Stimulated activated CD4-positive, alpha-beta T cell treated with anti-CD3 and anti-CD28 coated beads, TNF-alpha, amount 100 ng/mL, for 24 hours (primary cell): ENCODE measurements at places on chromosomes 16 and 17.

DNA sequence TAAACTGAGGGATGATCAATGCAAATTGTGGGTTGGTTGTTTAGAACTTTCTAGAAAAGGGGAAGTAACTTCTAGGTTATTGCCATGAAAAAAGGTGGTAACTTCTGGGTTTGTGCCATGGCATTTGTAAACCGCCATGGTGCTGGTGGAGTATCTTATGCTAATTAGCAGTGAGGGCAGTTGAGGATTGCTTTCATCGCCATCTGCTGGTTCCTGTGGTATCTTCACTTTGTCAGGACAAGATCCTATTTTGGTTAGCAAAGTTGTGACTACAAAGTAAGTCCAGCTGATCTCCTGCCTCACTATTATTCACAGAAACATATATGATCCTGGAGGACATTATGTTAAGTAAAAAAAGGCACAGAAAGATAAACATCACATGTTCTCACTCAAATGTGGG is 1332.3 kb downstream of the CDH11 start:
- no peak for DNase-seq

DNA sequence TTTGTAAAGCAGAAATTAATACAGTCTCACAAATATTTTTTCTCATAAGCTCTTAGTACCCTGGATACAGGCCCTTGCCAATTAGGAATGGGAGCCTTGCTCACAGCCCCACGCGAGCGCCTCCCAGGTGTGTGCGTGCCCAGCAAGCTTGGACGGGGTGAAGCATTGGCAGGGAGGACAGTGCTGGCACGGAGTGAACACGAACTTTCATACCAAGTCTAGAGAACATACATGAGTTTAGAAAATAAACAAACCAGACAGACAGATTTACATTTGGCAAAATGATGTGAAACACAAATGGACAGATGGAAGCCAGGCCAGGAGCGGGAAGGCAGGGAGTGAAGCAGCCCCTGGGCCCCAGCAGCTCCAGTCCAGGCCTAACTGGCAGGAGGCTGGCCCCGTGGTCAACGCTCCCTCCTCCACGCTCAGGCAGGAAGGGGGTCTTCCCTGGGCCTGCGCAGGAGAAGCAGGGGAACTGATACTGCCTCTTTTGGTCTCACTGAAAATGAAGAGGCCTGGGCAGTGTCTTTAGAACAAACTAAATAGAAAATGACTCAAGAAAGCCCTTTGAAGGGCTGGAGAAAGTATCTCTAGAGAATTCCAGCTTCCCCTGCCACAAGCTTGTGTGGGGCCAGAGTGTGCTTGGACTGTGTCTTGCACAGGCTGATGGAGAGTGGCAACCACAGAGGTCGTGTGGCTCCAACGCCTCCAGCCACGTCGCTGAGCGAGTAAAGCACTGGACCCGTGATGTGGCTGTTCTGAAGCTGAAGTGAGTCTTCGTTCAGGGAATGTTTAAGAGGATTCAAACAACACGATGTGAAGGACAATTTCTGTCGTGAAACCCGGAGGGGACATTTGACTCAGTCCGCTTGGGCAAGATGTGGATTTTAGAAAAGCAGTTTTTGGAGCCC is 9.9 kb upstream of the FOXJ1 start:
- no peak for DNase-seq

- no peak for DNase-seq
Observed at GRCh38 chr16:19210280-19210924, 42.4 kb downstream of the SYT17 start.

DNA sequence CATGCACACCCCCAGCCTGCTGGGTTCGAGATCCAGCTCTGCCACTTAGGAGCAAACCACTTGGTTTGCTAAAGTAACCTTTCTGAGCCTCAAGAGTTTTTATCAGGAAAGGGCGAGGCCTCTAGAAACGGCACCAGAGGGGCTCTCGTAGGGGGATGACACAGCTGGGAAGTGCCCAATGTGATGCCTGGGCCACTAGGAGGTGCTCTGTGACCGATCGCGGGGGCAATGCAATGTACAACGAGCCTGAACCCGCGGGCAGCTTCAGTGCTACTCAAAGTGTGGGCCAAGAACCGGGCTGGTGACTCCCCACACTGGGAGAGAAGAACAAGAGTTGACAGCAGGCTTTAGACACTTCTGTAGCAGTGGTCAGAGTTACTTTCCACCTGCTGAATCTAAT is 9.4 kb downstream of the C16orf89 start:
- peak; percentile 43 for DNase-seq

DNA sequence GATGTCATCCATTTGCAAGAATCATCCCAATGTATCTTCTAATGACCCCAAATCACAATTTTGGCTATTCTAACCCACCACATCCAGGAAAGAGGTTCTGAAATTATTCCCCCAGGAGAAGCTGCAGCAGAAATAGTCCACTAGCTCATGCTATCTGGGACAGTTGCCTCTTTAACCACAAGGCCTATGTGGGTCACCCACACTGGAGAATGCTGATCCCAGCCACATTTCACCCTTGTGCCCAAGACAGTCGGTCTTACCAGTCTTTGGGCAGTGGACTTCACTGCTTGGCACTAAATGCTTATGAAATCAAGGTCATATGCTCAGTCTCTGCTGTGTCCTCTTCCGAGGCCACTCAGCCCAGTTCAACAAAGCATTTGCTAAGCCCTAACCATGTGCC is 27.0 kb downstream of the ABCC12 start:
- no peak for DNase-seq

- DNase-seq, result peak; percentile 75
Observed at GRCh38 chr16:87780385-87780989, 14.7 kb upstream of the KLHDC4 start.

GRCh38 chr17:77527836-77528505 is 387.2 kb downstream of the SEC14L1 start:
- no peak for DNase-seq

DNA sequence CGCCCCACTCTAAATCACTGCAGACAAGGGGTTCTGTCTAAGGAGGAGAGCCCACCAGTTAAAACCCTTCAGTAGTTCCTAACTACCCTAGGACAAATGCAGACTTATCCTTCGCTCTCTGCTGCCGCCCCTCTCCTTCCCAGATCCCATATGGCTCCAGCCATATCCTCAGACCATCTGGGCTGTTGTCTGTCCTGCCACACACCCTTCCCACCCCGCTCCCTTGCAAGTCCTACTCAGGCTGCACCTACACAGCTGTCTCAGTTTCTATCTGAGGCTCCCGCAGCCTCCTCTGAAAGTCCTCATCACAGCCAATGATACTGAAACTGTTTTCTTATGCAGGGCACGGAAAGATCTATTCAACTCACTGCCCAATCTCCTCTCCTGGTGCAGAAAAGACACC is 720 bp upstream of the BCKDK start:
- DNase-seq, result no peak

- DNase-seq, result no peak
Observed at GRCh38 chr16:66469291-66469946, 42.3 kb downstream of the BEAN1 start.

DNA sequence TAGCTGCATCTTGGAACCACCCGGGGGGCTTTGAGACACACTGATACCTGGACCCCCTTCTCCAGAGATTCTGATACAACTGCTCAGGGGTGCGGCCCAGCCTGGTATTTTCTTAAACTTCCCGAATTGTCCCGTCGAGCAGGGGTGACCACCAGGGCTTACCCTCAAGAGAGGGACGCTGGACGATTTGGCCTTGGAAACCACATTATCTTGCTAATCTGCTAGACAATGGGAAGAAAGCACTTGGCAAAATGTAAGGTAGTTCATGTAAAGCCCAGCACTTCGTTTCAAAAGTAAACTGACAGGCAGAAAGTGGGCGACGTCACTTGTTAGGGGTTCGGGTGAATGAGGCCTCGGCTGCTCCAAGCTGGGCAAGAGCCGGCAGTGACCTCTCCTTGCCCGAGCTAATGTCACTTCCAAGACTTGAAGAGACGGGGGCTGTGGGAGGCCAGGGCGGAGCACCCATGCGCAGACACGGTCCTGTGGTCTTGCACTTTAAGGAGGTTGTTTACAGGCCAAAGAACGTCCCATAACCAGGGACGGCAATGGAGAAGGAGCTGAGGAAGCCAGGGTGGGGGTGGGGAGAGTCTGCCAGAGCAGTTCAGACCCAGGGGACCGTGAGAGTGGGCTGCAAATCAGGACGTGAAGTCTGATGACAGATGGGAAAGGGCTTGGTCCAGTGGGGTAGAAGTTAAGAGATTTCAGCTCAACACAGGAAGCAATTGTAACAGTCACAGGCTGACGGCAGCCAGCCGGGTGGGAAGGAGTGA is 152.7 kb upstream of the GSE1 start:
- DNase-seq, result no peak

- no peak for DNase-seq
Observed at GRCh38 chr17:73363442-73364154, 51.8 kb upstream of the CDC42EP4 start.

- peak; percentile 55 for DNase-seq
Observed at GRCh38 chr16:74999609-75000480, 1.0 kb downstream of the ZNRF1 start.

DNA sequence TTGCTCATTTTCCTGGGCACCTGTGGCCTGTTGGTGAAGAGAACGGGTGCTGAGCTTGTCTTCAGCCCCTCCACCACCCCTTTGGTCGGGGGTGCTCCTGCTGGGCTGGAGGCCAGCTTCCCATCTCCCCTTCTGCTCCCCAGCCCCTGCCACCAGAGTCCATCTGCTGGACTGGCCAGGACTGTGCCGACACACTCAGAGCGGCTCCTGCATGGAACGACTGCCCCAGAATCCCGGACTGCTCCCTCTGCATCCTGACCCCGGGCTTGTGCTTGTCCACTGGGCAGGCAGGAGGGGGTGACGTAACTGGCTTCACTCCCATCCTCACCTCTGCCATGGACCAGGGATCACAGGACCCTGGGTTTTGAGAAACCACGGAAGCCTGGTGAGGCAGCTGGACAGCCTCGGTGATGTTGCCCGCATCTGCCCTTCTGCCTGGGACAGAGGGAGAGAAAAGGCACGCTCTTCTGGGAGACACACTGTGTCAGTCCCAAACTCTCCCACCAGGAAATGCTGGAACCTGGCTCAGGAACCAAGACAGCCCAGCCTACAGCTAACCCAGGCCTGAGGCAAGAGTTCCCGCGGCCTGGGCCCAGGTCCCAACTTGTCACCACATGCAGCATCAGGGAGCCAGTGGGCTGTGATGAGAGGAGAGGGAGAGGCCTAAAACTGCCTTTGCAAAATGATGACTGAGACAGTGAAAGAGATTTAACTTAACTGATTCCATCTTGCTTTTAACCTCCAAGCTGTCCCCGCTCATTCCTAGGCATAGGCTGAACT is 16.1 kb upstream of the GSDMA start:
- no peak for DNase-seq

GRCh38 chr17:1916316-1916715 is 86.5 kb downstream of the RPA1 start:
- DNase-seq, result no peak

DNA sequence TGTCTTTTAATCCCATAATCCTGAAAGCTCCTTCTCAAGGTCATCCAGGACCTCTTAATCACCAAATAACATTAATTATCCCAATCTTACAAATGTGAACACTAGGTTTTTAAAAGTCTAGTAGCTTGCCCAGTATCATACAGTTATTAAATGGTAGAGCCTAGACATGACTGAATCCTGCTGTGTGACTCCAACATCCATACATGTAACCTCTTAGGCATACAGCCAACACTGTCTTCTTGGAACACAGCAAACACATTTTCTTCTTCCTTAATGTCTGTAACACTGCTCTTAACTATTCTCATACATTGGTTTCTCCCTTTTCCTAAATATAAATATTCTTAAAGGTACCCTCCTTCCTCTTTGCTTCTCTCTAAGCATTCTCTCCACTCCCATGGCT is 13.7 kb downstream of the BRIP1 start:
- DNase-seq, result no peak

DNA sequence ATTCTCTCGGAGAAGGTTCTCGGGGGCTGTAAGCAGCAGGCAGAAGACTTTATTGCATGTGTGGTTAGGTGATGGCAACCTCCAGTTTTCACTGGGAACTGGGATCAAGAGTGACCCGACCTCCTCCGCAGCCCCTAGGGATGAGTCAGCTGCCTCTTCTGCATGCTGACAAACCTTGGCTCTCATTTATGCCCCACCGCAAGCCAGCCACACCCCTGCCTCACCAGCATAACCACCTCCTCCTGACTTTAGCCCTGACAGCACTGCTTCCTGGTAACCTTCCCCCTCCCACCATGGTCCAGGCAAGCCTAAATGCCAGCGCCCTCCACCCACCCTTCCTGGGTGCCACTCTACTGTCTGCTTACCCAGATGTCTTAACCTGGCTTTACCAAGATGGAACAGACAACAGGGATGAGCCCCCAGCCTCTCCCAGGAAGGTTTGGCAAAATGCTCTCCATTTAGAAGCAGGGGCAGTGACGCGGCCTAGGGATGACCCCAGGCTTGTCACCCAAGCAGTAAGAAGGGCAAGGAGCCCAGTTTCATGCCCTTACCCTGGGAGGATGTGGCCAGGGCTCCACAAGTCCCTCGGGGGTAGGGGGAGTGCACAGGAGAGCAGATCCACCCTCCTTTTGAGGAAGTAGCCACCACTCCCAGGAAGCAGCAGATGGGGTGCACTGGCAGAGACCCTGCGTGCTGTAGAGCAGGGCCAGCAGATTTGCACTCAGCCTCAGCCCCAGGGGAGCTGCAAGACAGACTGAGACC is 73.5 kb downstream of the GOSR1 start:
- no peak for DNase-seq

DNA sequence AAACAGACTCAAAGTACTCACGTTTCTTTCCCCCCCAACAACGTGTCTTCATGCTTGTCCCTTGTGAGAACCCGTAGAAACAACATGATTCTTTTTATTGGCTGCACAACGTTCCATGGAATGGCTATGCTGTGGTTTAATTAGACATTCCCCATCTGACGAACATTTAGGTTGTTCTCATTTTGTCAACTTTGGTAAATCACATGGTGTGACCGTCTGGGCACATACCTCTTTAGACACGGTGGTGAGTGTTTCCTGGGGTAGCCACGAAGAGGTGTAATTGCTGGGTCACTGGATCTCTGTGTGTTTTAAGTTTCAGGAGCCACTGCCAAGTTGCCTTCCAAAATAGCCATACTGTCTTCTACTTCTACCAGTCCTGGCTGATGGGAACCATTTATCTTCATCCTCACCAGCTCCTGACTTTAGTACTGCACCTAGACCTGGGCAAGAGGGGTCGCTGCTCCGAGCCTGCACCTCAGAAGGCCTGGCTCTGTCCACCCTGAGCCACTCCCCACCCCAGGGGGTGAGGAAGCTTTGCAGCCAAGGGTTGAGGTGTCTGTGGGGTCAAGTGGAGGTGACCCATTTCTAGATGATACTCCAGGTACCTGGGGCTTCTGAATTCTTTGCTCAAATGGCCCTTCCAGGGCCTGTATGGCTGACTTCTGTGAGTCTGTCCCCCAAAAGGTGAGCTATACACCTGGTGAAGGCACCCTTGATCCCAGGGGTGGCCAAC is 84.7 kb downstream of the IRX5 start:
- no peak for DNase-seq

GRCh38 chr17:33322063-33322462 is 29.0 kb upstream of the ASIC2 start:
- no peak for DNase-seq

GRCh38 chr16:11677451-11677951 is 9.2 kb downstream of the SNN start:
- no peak for DNase-seq

DNA sequence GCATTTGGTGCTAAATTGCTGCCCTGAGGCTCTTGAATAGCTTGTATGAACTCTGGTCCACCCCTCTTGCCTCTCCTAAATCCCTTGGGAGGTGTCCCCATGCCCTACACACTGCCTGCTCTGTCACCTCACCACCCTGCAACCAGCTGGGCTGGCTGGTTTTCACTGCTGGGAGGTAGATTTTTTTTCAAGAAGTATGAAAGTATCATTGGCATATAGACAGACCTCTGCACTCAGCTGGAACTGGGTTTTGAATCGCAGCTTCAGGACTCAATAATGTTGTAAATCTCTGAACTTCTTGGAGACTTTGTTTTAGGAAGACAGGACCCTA is 184.9 kb downstream of the MSI2 start:
- DNase-seq, result no peak
